ENCODE measurements at places on chromosomes 2 and 18. TPM values are rescaled to one million over a fixed set of nuclear protein-coding genes. Genes with fewer than 3 reads are reported as not detected.

DNA sequence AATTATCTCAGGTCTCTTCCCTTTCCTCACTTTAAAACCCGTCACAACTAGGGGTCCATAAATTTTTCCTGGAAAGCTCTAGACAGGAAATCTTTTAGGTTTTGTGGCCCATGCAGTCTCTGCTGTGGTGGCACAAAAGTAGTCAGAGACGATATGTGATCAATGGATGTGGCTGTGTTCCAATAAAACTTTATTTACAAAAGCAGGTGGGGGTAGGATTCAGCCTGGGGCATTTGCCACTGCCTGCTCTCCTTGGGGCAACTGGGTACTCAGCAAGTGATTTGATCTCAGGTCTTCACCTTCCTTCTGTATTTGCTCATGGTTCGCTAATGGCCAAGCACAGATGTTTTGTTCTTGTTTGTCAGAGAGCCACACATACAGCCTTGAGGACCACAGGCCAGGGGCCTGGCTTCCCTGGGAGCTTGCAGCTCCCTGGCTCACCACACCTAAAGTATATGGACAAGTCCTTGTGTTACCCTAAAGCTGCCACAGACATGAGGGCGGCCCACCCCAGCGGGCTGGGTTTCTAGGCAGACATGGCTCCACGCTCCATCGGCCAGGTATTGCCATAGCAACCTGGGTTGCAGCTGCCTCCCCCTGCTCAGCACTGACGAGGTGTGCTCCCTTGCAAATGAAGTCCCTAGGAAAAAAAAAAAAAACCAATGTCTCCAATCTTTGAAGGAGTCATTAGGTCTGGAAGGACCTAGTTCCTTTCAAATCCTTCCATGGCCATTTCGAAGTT, 89.7 kb upstream of the YWHAQ start:
- no peak for DNase-seq

GRCh38 chr18:22021701-22022100, 147.7 kb upstream of the GATA6 start:
- peak; percentile 68 for DNase-seq

DNA sequence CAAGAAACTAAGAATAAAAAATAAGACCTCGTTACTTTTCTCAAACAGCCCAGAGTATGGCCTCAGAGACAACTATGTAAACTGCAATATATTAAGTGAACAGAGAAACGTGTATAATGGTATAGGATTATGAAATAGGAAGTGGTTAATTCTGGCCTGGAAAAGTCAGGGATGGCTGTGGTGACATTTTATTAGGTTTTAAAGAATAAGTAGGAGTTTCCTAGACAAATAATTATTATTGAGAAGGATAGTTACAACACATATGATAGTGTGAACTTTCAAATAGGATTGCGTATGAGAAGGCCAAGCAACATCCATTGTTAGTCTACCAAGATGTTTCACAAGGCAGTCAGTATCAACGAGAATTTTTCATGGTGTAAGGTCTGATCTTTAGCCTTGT, 244.1 kb downstream of the LPIN1 start:
- no peak for DNase-seq

- no peak for DNase-seq
These were observed 8.3 kb downstream of the PRKAG3 start for GRCh38 chr2:218823196-218823855.

DNA sequence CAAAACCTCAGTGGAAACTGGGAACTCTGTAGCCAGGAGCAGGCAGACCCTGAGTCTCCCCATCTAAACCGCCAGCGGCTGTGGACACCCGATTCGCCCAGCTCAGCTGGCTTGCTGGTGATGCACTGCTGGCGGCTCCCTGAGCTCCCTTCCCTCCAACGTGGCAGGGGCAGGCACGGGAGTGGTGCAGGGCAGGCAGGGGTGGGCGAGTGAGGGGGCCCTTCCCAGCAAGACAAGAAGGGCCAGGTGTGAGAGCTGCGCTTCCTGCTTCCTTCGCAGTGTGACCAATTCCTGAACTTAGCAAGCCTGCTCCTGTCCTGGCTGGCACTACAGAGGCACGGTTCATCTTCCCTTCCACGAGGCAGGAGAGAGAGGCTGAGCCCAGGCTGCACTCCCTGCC, 12.3 kb upstream of the SEMA4C start:
- DNase-seq: no peak

DNA sequence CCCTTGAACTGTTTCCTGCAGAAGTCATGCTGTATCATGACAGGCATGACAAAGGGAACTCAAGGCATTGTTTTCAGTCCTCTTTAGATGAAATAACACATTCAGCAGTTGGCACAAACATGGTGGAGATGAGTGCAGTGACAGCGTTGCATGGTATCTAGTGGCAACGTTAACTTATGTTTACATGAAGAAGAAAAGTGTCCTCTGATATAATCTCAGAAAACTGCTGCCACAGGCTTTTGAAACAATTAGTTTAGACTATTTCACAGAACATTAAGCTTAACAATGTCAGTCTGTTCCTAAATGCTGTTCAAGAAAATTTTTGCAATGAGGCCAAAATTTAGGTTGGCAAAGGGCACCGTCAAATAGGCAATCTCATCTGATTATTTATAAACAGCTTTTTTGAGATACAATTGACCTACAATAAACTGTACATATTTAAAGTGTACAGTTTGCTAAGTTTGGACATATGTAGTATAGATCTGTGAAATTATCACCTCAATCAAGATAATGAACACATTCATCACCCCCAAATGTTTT, 64.7 kb downstream of the LYPD6B start:
- no peak for DNase-seq

GRCh38 chr2:222595581-222595980, 60.3 kb downstream of the FARSB start:
- DNase-seq: no peak

GRCh38 chr2:72145658-72146329, 1.9 kb downstream of the CYP26B1 start:
- DNase-seq: peak; percentile 20

GRCh38 chr2:105455488-105456003, 56.7 kb upstream of the FHL2 start:
- DNase-seq: no peak

DNA sequence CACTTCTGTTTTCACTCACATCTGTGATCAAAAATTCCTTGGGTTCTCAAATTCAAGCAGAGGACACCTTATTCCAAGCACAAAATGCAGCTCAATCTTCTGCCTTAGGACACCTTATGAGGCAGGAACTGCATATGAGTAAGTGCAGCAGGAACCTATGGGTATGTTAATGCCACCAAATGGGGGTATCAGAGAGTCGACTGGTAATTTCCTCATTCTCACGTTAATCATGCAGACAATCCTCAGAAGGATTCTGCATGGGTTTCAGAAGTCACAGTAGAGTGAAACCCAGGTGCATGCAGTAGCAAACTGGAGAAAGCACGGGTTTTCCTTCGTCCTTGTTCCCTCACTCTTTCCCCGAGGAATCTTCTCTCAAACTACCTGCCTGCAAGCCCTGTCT, 452.8 kb downstream of the CBLN2 start:
- no peak for DNase-seq

DNA sequence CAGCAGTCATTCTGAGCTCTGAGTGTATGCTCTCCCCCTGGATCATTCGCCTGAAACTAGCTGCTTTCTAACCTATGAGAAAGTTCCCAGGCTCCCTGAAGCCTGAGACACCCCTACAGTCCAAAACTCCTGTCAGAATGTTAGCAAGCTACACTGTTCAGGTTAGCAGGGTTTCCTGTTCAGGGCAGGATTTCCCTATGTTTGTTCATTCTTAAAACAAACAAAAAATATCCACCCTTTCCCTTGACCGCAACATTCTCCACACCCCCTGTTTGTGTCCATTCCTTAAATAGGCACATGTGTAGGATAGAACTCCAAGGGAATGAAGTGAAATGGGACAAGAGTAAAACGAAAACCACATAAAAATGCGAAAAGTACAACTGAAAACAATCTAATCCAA, 83.1 kb downstream of the KLF7 start:
- no peak for DNase-seq

- DNase-seq: no peak
These were observed 1181.6 kb upstream of the CELF4 start for GRCh38 chr18:38747153-38747552.

GRCh38 chr2:185608799-185609198, 129.8 kb upstream of the FSIP2 start:
- DNase-seq: no peak

DNA sequence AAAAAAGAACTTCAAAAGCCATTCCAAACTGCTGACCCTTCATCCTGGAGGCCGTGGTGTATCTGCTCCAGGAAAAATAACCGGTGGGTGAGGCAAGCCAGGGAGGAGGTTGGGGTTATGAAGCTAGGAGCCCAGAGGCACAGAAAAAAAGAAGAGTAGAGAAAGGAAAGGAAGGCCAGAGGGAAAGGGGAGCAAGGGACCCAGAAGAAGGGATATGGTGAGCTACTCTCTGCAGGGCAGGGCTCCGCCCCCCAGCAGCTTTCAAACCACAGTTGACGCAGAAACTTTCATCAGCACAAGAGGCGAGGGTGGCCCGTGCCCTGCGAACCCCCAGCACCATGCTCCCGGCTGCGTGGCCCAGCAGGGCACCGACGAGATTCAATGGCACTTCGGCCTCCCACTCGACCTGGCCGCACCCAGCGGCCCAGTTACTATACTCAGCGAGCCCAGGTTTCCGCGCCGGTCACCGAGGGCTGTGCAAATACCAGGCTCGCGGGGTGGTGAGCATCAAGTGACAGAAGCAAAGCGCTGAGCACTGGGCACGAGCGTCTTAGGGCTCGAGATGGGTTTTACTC, 665 bp downstream of the MCM6 start:
- peak; percentile 82 for DNase-seq

DNA sequence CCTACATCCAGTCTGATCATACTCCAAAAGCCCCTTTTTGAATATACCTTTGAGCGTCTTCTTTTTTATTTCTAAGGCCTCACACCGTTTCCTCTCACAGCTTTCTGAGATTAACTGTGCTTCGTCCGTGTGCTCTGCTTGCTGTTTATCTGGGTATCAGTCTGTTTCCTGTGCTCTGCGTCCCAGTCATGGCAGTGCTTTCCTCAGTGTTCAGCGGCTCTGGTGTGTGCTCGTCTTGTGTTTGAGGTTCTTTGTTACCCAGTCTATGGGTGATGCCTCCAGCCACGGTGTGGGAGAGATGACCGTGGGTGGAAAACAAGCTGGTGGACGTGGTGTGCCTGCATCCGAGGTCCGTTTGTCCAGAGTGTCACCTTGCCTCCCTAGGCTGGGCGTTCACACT, 33.6 kb upstream of the BIN1 start:
- DNase-seq: no peak

DNAH7 gene
- 0.98 TPM for total RNA-seq

HSPD1 gene
- total RNA-seq: 136 TPM

SCN1A gene
- total RNA-seq: 26.9 TPM

IL18RAP gene
- 4.9 TPM for total RNA-seq

DYSF gene
- total RNA-seq: 37.7 TPM

Data from upper lobe of right lung (tissue), 1 donor.